ENCODE measurements at places on chromosomes 4 and X.
A peak's percentile ranks its signal among the peaks of the same experiment; 100 is the strongest.

- no peak for DNase-seq
Observed at GRCh38 chr4:158182736-158183135, 9.9 kb upstream of the GASK1B start.

- DNase-seq = no peak
Observed at GRCh38 chrX:16842684-16843083, 27.5 kb downstream of the RBBP7 start.

GRCh38 chr4:121070696-121071639 lies 1.4 kb downstream of the NDNF start:
- peak; percentile 61 for DNase-seq

DNA sequence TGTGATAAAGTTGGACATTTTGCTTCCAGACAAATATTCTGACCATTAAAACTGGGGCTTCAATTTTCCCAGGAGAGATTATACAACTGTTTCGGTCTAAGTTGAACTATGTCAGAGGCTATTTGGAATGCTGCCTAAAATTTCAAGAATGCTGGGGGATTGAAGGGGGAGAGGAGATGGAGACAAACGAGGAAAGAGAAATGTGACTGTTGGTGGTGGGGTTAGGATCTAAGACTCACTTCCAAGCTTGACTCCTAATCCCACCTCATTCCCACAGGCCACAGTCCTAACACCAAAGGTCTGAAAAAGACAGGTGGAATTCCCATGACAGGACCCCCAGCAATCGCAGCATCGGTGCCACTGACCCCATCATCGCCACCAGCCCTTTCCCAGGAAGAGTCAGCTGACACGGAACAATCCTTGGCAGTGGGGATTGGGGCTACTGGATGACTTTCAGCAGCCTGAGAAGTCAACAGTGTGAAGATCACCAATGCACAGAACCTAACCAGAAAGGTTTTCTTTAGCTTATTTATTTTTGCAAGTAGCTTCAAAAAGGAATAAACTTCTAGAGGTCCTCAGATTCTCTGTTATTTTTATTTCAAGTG lies 74.0 kb upstream of the PRSS48 start:
- DNase-seq = peak; percentile 82

DNA sequence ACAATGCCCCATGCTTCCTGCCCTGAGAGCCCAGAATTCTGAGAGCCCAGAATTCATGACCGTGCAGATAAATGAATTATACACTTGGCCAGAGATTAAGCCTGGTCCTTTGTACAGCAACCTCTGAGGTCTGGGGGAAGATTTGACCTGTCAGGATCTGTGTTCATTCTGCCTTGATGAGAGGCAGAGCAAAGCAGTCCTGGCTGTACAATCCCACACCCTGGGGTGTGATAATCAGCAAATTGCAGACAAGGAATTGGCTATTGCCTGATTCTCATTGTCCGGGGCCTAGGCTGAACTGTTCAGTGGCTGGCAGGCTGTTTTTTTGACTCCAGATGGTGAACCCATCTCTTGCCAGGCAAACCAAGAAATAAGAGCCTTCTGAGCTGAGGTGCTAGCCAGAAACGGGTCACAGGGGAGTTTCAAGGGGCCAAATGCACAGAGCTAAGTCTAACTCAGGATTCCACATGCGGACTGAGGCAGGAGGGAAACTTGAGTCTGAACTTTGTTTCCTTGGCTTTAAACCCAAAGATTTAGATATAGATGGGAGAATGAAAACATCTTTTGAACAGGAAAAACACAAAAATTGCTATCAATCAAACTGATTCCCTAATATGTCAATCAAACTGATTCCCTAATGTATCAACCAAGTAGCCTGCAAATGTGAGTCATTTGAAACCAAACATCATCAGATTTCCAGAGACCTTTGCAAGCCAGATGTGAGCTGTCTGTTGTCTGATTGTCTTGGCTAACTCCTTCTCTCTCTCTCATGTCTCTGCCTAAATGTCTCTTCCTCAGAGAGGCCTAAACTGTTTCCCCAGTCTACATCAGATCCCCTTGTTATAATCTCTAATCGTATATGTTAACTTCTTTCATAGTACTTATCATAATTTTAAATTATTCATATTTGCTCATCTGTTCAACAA lies 159.3 kb downstream of the ATG4A start:
- DNase-seq = no peak

DNA sequence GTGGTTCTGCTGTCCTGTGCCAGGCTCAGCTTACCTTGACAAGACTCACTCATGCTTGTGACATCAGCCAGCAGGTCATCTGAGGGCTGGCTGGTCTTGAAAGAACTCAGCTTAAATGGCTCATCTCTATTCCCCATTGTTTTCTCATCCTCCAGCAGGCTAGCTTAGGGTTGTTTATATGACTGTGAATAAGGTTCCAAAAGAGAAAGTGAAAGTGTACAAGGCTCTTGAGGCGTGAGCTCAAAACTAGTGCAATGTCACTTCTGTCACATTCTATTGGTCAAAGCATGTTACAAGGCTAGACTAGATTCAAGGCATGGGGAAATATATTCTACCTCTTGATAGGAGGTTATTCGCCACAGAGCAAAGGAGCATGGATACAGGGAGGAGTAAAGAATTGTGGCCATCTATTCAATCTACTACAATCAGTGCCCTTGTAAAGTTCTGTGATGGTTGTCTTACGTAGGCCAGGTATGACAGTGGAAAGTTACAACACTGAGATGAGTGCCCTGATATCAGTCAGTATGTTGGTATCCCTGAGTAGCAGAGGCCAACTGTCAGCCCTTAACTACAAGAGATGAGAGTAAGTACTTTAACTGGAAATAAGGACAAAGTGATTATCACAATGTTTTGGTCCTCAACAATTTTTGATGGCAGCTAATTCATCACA lies 19.8 kb upstream of the TMLHE start:
- no peak for DNase-seq

GRCh38 chr4:120132935-120133334 lies 66.3 kb upstream of the MAD2L1 start:
- no peak for DNase-seq

DNA sequence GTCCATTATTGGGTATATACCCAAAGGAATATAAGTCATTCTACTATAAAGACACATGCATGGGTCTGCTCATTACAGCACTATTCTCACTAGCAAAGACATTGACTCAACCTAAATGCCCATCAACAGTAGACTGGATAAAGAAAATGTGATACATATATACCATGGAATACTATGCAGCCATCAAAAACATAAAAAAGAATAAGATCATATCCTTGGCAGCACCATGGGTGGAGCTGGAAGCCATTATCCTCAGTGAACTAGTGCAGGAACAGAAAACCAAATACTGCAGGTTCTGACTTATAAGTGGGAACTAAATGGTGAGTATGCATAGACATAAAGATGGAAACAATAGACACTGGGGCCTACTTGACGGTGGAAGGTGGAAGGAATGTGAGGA lies 2.3 kb upstream of the APOOL start:
- DNase-seq = no peak

All from fibroblast of skin of scalp (primary cell).